Right hindlimb (tissue), 1 donor: ENCODE measurements at places on chromosomes 5 and 9.

GRCh38 chr5:141172381-141173204 is at the start of gene PCDHB7:
Gene PCDHB7 (plus strand): TSS chr5:141172644. CDS start chr5:141172836, 192 bp downstream.
- no peak for DNase-seq

- DNase-seq = no peak
Observed at GRCh38 chr9:94872083-94872833, 145.8 kb downstream of the AOPEP start.

DNA sequence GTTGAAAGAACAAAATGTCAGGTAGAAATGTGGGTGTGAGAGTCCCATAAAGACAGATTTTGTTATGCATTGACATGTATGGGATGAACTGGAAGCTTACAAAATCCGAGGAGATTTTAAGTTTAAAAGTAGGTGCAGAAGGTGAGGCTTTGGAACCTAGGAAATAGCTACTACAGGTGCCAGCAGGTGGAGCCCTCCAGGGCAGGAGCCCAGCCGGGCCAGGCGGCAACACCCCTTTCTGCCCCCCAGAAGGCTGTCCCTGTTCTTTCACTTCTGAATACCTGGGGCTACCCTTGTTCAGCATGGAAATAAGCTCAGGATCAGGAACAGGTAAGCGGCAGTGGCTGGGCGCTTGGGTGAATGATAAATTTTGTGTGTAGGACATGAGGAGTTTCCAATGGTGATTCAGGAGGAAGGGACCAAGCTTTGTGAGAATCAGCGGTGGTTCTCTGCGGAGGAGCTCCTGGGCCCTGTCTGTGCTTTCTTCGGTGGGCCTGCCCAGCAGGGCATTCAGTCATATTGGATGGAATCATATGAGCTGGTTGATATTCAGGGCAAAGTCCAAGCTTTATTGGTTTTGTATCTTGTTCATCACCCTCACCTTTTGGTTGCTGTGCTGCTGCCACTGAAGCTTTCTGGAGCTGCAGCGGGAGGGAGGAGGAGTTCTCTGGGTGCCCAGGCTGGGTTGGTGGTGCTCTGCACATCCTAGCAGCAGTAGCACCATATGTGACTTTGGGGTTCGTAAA is 12.3 kb downstream of the PCBD2 start:
- DNase-seq = no peak

GRCh38 chr9:70921136-70921535 is 200.3 kb downstream of the TRPM3 start:
- DNase-seq = no peak

DNA sequence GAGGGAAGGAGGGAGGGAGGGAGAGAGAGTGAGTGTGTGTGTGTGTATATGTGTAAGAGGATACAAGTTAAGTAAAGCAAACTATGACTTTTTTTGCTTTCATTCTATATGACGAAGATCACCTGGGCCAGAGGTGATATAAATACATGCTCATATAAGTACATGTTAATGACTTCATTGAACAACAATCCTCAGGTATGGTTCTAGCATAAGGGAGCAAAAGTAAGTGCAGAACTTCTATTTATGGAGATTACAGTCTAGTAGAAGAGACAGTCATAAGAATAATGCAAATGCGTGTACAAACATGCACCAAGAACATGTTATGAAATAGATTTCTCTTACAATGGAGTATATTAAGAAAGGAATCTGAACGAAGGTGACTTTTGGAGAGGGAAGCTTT is 1804.0 kb downstream of the MAT2B start:
- DNase-seq = no peak

GRCh38 chr5:139768807-139769465 is 26.7 kb upstream of the PSD2 start:
- no peak for DNase-seq

DNA sequence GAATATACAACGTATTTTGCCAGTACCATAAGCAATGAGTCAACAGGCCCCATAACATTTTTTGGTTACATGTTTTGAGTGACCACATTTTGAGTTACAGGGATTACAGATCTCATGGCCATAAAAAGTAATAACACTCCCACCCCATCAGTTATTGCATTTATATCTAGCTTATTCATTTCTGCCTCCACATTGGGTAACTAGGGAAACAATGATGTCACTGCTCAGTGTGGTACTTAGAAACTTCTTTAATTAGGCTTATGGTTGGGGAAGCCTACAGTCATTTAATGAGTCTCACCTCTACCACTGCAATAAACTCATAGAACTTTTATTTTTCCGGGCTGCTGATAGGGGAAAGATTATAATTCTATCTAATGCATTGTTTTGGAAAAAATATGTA is 39.9 kb upstream of the SMIM15 start:
- no peak for DNase-seq

DNA sequence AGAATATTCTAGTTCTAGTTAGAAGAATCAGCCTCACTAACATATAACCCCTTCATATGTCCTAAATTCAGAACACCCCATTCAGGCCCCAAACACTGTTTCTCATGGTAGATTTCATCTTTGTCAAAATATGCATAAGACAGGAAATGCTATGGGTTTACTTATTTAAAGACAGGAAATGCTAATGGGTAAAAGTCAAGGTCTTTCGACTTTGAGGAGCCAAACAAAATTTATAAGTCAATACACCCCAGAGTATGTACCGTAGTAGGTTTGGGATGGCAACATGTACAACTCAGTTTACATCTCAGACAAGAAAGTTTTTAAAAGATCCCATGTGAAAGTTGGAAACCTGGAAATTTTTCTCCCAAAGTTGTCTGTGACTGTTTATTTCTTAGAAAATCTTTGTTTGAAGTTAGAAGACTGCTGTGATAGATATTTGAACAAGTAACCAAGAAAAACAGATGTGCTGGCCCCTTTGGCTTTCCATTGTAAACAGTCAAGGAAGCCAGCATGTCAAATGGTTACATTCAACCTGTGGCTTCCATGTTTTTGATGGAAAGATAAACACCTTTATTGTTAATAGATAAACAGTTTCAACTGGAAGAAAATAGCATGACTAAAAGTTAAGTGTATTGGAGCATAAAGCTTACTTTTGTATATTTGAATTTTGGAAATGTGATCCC is 102.2 kb downstream of the INIP start:
- no peak for DNase-seq

- DNase-seq = no peak
Observed at GRCh38 chr5:83199126-83199525, 121.8 kb downstream of the XRCC4 start.

DNA sequence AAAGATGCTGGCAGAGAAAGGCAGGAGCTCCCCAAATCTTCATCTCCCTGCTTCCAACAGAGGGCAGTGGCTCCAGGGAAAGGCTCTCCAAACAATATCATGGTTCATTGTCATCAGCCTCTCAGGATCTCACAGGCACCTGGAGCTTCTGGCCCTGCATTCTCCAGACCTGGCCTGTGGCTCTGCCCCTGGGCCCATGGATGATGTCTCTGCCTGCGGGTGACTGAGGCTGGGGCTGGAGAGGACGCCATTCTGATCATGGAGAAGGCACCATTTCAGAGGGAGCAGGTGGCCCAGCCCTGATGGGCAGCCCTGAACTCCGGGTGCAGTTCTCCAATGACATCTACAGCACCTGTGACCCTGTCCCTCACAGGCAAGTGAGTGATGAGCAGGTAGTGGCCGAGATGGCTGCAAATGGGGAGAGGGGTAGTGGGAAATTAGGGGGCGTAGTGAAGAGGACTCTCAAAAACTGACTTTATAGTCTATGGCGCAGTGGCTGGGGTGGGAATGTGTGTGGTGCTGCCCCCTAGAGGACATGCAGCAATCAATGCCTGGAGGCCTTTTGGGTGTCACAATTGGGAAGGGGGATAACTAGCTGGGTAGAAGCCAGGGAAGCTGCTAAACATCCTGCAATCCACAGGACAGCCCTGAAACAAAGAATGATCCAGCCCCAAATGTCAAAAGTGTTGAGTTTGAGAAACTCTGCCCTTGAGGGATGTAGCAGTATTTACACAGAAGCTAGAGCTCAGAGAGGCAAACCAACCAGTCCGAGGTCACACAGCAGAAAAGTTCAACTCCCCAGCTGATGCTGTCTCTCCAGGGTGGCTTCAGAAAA is 3.2 kb downstream of the SH3PXD2B start:
- no peak for DNase-seq

DNA sequence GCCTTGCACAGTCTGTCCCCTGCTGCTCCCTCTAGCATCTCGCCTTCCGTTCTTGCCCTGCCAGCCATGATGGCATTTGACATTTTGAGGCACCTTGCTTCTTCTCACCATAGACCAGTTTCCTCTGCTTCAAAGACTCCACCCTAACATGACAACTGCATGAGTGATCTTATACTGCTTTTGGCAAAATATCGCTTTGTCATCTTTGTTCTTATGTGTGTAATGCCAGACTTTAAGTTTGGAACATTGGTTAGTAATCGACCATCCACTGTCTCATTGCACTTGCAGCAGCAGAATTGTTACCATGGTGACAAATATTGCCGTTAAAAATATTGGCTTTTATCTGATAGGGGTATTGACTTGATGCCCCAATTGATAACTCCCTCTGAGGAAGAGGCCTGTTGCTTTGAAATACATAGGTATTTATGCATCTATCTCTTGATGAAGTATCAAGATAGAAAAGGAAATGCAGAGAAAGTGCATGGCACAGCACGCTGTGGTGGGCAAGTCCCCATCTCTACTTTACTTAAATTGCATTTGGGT is 6.8 kb downstream of the GARIN3 start:
- no peak for DNase-seq

DNA sequence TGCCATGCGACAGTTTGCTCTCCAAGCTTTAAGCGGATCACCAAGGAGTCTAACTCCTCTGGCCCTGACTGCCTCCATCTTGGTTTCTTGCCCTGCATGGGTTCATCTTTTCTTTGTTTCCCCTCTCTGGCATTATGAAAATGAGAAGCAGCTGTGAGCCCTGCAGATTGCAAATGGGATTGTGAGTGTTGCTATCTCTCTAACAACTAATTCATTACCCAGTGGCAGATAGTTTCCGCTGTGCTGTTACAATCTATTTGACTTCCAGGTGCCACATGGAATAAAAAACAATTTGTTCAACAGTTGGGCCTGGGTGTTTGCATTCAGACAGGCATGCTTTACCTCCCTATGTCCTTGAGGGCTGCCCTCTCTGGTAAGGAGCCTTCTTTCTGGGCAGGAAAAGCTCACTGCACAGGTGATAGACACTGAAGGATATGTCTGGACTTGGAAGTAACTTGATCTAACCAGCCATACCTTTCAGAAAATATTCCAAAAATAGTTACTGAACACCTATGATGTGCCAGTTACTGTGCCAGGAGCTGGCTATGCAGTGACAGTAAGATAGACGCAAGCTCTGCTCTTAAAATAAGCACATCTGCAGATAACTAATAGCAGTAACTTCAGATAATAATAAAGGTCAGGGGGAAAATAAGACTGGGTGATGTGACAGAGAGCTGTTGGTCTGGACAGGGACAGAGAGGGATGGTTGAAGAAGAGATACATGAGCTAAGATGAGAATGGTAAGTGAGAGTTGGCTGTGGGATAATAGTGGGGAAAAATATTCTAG is 40.1 kb downstream of the GRIA1 start:
- DNase-seq = no peak

GRCh38 chr5:61052882-61053281 is 107.9 kb downstream of the NDUFAF2 start:
- DNase-seq = no peak

- no peak for DNase-seq
Observed at GRCh38 chr5:172801179-172801671, 30.2 kb upstream of the DUSP1 start.

- no peak for DNase-seq
Observed at GRCh38 chr5:1648806-1649205, 125.0 kb upstream of the LPCAT1 start.

- no peak for DNase-seq
Observed at GRCh38 chr5:38291355-38291754, 33.0 kb downstream of the EGFLAM start.

GRCh38 chr5:124330595-124331220 is 415.7 kb downstream of the ZNF608 start:
- DNase-seq = no peak

GRCh38 chr5:142385194-142385593 is 60.4 kb upstream of the SPRY4 start:
- no peak for DNase-seq

DNA sequence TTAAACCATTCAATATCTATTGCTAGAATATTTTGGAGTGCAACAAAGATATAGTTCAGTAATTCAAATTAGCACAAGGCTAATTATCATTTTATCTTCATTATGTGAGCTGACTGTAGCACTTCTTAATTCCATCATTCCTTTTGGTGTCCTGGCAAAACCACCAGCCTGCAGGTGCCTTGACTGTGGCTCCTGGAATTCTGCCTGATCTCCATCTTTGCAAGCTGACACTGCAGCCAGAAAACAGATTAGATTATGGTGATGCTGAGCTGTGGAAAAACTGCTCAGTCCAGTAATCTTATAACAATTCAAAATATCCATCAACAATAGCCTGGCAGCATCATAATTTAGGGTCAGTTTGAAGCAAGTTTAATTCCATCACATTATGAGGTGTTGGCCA is 919.5 kb downstream of the DTWD2 start:
- no peak for DNase-seq

- no peak for DNase-seq
Observed at GRCh38 chr9:100813871-100814270, 214.7 kb upstream of the PLPPR1 start.

DNA sequence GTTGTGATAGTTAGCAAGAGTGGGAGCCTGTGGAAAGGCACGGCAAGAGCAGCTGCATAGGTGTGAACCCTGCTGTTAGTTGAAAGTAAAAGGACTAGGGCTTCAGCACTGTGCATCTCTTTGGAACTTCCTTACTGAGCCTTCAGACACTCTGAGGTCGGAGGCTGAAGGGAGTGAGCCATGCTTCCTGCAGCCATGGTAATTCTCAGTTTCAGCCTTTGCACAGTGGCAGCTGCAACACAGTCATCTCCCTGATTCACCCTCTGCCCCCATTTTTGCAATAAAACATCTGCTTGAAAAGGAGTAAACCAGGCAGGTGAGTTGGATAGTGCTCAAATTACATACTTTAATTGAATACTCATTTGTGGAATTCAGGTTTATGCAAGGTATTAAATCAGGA is 6.5 kb upstream of the TLE4 start:
- no peak for DNase-seq

DNA sequence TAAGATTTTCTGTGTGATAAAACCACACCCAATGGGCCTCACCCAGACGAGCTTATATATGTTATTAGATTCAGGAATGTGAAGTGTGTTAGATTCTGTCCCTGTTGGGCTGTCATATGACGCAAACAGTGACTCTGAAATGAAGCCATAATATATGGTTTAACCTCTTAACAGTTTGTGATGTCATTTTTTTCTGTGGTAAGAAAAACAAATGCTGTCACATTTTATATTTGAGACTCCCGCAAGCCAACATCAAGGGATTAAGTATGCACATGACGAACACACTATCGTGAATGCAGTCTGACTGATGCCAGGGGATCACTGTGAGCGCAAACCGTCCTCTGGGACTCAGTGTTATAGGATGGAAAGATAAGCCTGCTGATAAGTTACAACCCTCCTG is 321.7 kb downstream of the SH3GL2 start:
- DNase-seq = no peak

- no peak for DNase-seq
Observed at GRCh38 chr5:144328494-144328893, 157.8 kb downstream of the KCTD16 start.

- DNase-seq = no peak
Observed at GRCh38 chr9:101510459-101510858, 23.2 kb upstream of the RNF20 start.
